NCI-H146 (cell line): ENCODE measurements at places on chromosomes 2 and 18.
A peak's percentile ranks its signal among the peaks of the same experiment; 100 is the strongest.

- DNase-seq, result no peak
Measured at GRCh38 chr18:70683263-70683662, 394.4 kb downstream of the SOCS6 start.

GRCh38 chr2:45610281-45611019 lies 617 bp downstream of the SRBD1 start:
- DNase-seq, result peak; percentile 67

- no peak for DNase-seq
Measured at GRCh38 chr2:18265614-18266586, 294.6 kb downstream of the RDH14 start.

GRCh38 chr2:205188239-205189138 lies 493.8 kb upstream of the NRP2 start:
- DNase-seq, result peak; percentile 51

GRCh38 chr2:179917272-179917671 lies 55.9 kb upstream of the ZNF385B start:
- DNase-seq, result no peak

DNA sequence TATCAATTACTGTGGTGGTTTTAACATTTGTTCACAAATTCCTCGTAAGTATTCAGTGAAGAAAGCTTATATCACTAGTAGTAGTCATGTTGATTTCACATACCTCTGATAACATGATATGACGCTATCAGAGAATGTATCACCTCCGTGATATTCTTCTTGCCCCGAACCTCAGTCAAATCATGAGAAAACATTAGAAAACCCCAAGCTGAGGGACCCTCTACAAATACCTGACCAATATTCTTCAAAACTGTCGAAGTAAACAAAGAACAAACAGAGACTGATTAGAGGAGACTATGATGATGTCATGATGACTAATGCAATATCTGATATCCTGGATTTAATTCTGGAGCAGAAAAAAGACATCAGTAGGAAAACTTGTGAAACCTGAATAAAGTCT lies 85.6 kb upstream of the SPOPL start:
- DNase-seq, result no peak

- DNase-seq, result no peak
Measured at GRCh38 chr2:234392041-234392615, 104.8 kb downstream of the ARL4C start.

DNA sequence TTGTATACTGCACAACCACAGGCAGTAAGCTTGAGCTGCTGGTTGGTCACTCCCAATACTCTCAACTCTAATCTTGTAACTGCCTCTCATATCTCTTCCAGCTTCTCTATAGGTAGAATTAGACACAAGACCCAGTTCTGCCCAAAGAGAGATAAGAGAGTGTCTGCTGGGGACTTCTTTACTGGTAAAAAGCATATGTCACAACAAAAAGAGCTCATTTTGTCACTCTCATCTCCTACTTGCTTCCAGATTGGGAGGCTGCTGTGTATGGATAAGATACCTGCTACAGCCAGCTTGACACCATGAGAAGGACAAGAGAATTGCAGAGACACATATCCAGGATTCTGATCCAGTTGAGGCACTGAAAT lies 165.2 kb downstream of the PTH2R start:
- DNase-seq, result no peak

- DNase-seq, result no peak
Measured at GRCh38 chr2:211486-212184, 52.2 kb downstream of the SH3YL1 start.

DNA sequence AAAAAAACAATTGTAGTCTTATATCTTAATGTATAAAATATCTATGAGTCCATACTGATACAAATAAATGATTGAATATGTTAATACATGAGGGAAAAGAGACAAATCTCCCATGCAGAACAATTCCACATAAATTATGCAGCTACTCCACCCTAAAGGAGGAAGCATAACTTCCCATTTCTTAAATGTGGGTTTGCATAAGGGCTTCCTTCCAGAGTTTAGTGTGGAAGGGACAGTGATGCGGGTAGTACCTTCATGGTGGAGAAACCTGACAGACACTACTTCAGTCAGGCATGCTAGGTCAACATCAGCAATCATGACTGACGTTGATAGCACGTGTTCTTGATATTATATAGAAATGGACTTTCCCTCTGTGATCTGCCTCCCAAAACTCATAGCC lies 146.9 kb upstream of the STON1 start:
- DNase-seq, result no peak

DNA sequence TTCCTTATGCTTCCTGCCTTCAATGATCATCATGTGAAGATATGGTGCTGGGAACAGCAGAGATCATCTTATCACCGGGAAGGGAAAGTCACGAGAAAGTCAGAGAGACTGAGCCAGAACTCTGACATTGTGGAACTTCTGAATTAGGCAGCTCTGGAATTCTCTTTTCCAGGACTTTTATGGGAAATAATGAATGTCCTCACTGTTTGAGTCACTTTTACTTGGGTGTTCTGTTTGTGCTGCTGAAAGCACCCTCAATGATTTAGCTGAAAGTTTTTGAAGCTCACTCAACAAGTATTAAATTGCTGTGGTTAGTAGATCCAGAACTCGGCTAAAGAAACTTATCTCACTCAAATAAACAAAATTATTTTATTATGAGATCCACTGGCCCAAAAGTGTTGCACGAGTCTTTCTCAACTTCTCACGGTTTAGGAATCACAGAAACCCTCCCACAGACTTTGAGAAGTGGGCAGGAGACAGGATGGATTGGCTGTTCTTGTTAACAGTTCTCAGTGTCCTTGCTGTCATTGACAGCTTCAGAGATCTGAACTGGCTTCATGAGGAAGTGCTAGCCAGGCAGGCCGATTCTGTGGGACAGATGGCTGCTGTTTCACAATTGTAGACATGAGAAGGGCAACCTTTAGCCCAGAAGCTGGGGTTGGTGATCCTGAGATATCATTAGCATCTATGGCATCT lies 26.4 kb upstream of the ATRAID start:
- no peak for DNase-seq

DNA sequence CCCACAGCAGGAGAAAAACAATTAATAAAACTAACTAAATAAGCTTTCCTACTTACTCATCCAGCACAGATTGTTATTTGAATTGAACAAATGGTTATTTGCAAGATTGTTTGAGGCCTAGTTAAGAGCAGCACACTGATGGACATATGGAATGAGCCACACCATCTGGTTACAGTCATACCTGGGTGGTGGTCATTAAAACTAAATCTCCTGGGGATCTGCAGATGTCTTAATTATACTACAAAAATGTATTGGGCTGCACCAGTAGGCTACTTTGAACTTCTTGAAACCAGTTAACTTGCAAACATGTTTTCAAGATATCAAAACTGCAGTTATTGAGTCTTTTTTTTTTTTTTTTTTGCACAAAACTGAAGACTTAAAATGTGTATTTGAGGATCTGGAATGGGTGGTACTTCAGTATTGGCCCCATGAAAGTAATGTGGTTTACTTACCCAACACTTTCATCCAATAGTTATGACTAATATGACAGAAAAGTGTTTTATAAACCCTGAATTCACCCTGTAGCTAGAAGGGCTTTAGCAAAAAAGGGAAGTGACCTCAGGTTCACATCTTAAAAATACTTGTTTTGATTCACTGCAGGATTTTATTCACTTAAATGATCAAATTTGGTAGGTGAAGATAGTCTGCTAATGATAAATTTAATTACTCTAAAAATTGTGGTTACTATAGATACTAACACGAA lies 10.8 kb downstream of the AGFG1 start:
- DNase-seq, result no peak

GRCh38 chr2:191836471-191836852 lies 10.4 kb downstream of the CAVIN2 start:
- no peak for DNase-seq

DNA sequence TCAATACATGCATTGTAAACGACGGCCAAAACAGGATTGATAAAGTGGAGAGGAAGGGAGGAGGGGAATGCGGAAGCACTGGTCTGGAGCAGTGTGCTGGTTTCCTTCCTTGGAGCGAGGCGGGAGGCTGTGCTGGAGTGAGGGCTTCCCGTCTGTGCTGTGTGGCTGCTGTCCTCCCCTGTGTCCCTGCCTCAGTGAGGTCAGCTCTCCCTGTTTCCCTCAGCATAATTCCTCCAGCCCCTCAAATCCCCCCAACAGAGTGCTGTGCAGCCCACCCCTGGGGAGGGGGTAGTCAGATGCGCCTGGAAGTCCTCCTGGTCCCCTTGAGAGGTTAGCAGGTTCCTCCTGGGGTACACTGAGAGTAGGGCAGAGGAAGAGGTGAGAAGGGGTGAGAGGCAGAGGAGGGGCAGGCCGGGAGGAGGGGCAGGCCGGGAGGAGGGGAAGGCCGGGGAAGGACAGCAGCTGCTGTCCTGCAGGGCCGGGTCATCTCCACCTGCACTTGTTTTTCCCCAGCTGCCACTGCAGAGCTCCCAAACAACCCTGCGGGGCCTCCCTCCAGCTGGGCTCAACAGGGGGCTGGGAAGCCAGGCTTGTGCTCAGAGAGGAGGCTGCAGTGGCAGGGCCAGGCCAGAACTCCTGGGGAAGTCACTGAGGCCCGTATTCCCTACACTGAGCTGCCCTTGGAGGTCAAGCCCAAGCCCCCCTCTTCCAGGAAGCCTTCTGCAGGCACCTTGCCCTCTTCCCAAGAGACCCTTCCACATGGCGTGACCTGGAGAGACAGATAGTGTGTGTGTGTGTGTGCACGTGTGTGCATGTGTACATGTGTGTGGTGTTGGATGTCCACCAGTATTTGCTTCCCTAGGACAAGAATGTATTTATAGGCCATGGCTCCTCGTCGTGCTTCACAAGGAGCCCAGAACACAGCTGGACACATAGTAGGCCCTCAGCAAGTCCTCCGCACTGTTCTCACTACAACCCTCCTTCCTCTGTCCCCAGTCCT lies 13.2 kb upstream of the ATP6V1B1 start:
- DNase-seq, result peak; percentile 91

- no peak for DNase-seq
Measured at GRCh38 chr18:13562494-13563029, 163.8 kb downstream of the FAM210A start.

DNA sequence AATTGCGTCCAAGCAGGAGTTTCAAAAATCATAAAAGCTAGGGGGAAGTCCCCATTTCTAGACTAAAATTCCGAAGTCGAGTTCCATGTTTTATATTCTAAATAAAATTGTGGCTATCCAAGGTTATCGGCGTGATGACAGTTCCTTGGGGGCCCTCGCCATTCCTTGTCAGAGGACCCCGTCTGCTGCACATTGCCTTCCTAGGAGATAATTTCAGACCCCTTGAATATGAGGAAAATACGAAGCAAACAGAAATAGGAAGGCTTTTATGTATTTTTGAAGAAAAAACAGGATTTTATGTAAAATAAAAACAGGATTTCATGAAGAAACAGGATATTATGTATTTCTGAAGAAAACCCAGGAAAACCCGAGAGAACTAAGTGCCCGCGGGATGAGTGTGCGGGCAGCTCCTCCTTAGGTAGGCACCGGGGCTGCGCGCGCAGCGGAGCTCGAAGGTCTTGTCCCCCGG lies 465 bp upstream of the PLEKHA3 start:
- DNase-seq, result no peak

DNA sequence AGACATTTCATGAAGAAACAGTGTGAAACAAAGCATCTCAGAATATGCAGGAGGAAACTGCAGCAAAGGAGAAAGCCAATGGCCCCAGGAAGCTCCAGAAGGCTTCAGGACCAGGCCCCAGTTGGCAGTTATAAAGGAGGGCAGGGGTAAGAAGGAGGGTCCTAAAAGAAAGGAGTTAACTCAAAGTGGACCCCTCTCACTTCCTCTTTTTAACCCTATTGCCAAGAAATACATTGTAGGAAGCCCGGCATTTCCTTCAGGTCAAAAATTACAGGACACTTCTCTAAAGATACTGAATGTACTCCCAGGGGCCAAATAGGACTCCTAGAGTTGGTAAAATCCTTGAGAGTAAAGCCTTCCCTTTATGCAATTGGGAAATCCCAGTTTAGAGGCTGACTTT lies 77.1 kb upstream of the TGFA start:
- DNase-seq, result no peak

- peak; percentile 47 for DNase-seq
Measured at GRCh38 chr2:220123751-220124150, 496.3 kb downstream of the SLC4A3 start.

GRCh38 chr2:229993236-229993635 lies 70.9 kb downstream of the FBXO36 start:
- DNase-seq, result no peak

- DNase-seq, result no peak
Measured at GRCh38 chr2:129277585-129277981, 701.9 kb upstream of the RAB6C start.

DNA sequence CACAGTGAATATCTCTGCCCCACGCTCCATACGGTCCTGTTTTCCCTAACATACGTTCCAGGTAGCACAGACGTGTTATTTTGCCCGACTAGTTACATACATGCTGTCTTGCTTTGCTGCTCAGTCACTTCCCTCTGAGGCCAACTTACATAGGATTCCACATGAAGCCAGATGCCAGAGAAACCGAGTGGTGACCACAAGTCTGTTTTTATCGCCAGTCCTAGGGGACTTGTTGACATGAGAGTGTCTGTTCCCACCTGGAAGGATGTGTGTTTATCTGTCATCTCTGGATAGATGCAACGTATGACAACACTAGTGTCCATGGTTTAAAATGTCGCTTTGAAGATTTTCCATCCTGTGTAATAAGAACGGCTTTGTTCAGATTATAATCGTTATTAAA lies 32.6 kb downstream of the PMAIP1 start:
- no peak for DNase-seq

- no peak for DNase-seq
Measured at GRCh38 chr2:71793926-71794325, 340.6 kb downstream of the DYSF start.

DNA sequence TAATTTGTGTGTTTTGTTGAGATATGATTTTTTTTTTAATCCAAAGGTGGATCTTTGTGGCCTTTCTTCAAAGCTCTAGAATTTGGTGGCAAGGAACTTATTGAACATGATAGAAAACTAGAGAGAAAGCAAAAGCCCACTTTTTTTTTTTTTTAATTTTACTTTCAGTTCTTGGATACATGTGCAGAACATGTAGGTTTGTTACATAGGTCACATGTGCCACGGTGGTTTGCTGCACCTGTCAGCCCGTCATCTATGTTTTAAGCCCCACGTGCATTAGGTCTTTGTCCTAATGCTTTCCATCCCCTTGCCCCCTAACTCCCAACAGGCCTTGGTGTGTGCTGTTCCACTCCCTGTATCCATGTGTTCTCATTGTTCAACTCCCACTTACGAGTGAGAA lies 135.9 kb downstream of the RHBDD1 start:
- no peak for DNase-seq

GRCh38 chr2:156465573-156465972 lies 29.4 kb downstream of the GPD2 start:
- no peak for DNase-seq

- peak; percentile 76 for DNase-seq
Measured at GRCh38 chr2:219155054-219155644, 5.5 kb downstream of the NHEJ1 start.

GRCh38 chr18:37487400-37487867 lies 78.2 kb downstream of the CELF4 start:
- DNase-seq, result no peak

GRCh38 chr2:68987021-68987503 lies 12.6 kb downstream of the GKN1 start:
- DNase-seq, result no peak

- no peak for DNase-seq
Measured at GRCh38 chr2:157872791-157873190, 3.3 kb downstream of the ACVR1 start.

GRCh38 chr2:47002480-47003381 lies 87.1 kb upstream of the MCFD2 start:
- DNase-seq, result peak; percentile 15
